ENCODE measurements at places on chromosomes 12 and 14.

- H3K4me1 ChIP-seq, result no peaks in the 10 kb centered on the region
- no peaks in the 10 kb centered on the region for H3K36me3 ChIP-seq
- H3K4me3 ChIP-seq, result no peak overlapping the region
- H3K27ac ChIP-seq, result no peak overlapping the region
Observed at GRCh38 chr14:55240526-55241178, 30.6 kb upstream of the FBXO34 start.

DNA sequence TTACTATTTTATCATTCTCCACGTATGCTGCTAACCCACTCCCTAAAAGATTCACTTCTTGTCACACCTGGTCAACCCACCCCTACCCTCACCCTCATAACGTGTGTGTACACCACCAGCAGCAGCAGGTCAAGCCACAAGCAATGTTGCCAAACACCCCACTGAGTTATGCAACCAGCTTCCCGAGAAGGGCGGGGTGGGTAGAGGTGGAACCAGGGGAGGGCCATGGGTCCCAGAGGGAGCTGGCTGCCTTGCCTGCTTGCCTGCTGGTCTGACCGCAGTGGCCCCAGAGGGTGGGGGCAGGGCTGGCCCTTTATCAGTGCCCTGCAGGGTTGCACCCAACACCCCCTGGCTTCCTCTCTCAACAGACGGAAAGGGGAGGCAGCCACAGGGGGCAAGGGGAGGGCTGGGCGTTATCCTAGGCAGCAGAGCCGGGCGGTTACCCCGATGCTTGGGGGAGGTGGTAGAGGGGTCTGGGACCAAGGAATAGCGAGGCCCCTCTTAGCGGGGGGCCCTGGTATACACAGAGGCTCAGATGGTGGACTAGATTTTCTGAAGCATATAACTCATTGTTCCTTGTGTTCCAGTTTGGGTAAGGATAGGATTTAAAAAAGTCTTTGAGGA lies 3.5 kb upstream of the NFE2 start:
- no peak overlapping the region for H3K27ac ChIP-seq
- H3K27me3 ChIP-seq, result no peaks in the 10 kb centered on the region
- peaks cover 19% of the 10 kb centered on the region for H3K4me1 ChIP-seq
- H3K36me3 ChIP-seq, result no peaks in the 10 kb centered on the region
- DNase-seq, result peak; percentile 85

GRCh38 chr14:32560209-32560857 lies 231.2 kb downstream of the AKAP6 start:
- H3K4me3 ChIP-seq, result no peak overlapping the region
- no peaks in the 10 kb centered on the region for H3K36me3 ChIP-seq
- peak; percentile 76 for DNase-seq
- H3K27ac ChIP-seq, result no peak overlapping the region
- H3K4me1 ChIP-seq, result no peaks in the 10 kb centered on the region

- peak; percentile 56 for DNase-seq
- no peak overlapping the region for H3K27ac ChIP-seq
- no peak overlapping the region for H3K4me3 ChIP-seq
- no peaks in the 10 kb centered on the region for H3K36me3 ChIP-seq
- H3K27me3 ChIP-seq, result peaks cover 38% of the 10 kb centered on the region
Observed at GRCh38 chr12:52247622-52248540, 14.8 kb downstream of the KRT7 start.

GRCh38 chr12:115945491-115945885 lies 332.0 kb downstream of the MED13L start:
- peaks cover 6% of the 10 kb centered on the region for H3K36me3 ChIP-seq
- H3K27me3 ChIP-seq, result no peaks in the 10 kb centered on the region
- peak; percentile 42 for DNase-seq
- H3K4me3 ChIP-seq, result no peak overlapping the region
- H3K4me1 ChIP-seq, result peaks cover 2% of the 10 kb centered on the region
- H3K27ac ChIP-seq, result no peak overlapping the region

DNA sequence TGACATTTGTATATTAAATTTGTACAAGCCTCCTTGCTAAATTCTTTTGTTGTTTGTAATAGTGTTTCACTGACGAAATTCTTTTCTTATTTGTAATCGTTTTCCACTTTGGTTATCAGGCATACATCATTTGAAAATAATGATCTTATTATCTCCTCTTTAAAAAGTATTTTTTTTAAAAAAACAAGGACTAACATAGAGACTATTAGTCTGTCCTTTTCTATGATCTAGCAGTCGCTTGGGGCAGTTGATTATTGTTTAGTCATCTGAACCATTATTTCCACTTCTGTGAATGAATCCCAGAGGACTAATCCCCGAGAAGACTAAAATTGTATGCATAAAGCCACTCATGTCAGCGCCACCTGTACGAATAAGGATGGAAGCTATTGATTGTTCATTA lies 11.5 kb downstream of the ADGRD1 start:
- H3K36me3 ChIP-seq, result no peaks in the 10 kb centered on the region
- no peak for DNase-seq
- no peaks in the 10 kb centered on the region for H3K27me3 ChIP-seq

GRCh38 chr12:124632519-124632984 lies 65.1 kb upstream of the NCOR2 start:
- peaks cover 2% of the 10 kb centered on the region for H3K4me1 ChIP-seq
- H3K27me3 ChIP-seq, result no peaks in the 10 kb centered on the region
- H3K36me3 ChIP-seq, result no peaks in the 10 kb centered on the region
- no peak overlapping the region for H3K27ac ChIP-seq

Measured in endodermal cell (in vitro differentiated cells).